ENCODE measurements at places on chromosomes 6 and 20.
A peak's percentile ranks its signal among the peaks of the same experiment; 100 is the strongest.

DNA sequence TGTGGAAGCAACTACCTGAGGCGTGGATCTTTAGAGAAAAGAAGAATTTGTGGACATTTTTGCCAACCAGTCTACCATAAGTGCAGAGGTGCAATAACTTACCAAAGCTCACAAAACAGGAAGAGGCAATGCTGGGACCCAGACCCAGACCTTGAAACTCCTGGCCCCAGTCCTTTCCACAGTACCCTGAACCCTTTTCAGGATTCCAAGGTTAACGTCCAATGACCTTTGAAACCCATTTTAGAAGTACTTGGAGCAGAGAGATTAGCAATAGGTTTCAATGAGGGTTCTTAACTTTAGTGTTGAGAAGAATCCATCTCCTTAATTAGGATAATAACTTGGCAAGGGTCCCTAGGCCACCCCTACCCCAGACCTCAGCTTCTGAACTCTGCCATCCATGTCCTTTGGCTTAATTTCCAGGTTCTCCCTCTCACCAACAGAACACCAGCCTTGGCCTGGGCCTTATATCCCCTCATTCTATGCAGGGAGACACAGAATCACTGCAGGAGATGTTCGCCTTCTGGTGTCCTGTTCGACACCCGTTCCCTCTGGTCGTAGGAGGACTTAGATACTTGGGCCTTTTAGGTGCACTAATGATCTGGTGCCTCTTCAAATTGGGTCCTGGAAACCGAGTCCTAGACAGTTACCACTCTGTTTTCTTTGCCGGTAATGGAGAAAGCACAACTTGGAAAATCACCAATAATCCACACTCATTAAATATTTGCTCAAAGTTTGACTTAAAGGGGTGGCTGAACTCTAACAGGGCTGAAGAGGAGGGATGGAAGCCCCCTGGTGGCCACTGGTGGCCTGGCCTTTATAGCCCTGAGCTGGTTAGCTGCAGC is 40.6 kb downstream of the ISM1 start:
- peak; percentile 51 for DNase-seq

- no peak for DNase-seq
Measured at GRCh38 chr6:92361990-92362389, 1057.4 kb downstream of the EPHA7 start.

GRCh38 chr6:158640519-158640918 is 4.0 kb downstream of the DYNLT1 start:
- no peak for DNase-seq

GRCh38 chr6:105884426-105884825 is 201.7 kb upstream of the PRDM1 start:
- DNase-seq: no peak

GRCh38 chr6:3296537-3296936 is 37.8 kb downstream of the PSMG4 start:
- no peak for DNase-seq

DNA sequence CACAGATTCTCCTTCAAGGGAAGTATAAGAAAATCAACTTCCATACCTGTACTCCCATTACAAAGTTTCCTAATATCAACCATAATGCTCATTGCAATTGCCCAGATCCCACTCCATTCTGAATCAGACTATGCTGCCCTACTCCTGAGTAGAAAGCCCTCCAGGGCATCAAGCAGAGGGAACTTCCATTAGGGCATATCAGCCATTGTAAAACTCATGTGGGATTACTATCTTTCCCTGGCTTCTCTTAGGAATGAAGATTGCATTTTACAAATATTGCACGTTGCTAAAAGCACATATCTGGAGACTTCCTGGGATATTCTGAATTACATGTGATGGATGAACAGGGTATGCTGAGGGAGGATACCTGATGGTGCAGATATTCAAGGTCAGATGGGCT is 263.2 kb downstream of the FOXA2 start:
- DNase-seq: no peak

DNA sequence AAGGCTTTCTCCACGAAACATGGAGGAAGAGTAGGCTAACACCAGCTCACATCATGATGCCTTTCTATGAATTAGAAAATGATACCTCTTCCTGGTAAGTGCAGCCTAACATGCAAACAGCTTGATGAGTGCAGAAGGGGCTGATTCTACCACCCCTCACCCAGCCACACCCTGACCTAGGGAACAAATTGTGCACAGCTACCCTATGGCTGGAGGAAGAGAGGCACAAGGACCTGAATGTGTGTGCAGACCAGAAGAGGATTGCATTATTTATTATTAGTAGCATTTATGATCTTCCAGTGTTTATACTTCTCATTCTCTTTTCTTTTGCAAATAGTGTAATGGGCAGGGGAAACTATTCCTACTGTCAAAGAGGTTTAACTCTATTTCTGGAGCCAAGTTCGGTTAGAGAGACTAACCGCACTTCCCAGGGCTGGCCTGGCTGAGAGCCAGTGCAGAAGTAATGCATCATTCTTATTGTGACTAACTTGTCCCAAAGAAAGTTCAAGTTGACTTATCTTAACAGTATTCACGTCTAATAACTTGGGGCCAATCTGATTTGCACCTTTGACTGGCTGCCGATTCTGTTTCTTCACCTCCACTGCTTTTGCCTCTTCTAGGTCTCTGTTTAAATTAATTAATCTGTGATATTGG is 237.5 kb downstream of the CD83 start:
- no peak for DNase-seq

GRCh38 chr20:10651227-10651990 is 22.4 kb downstream of the JAG1 start:
- no peak for DNase-seq

DNA sequence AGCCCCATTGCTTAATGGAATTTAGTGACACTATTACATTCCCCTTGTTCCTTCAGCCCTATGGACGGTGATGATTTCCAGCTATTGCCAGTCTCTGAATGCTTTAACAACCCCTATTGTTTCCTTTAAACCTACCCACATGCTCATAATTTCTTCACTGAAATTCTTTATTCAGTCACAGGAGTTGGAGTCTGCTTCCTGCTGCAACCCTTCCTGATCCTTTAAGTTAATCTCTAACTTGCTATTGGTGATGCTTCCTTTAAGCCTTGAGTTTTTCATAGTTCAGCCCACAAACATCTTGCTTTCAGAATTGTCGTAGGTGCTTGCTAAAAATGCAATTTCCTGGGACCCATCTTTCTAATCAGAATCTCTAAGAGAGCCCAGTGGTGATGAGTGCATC is 66.3 kb upstream of the TNFAIP3 start:
- no peak for DNase-seq

- no peak for DNase-seq
Measured at GRCh38 chr20:34175079-34175478, 63.0 kb upstream of the EIF2S2 start.

DNA sequence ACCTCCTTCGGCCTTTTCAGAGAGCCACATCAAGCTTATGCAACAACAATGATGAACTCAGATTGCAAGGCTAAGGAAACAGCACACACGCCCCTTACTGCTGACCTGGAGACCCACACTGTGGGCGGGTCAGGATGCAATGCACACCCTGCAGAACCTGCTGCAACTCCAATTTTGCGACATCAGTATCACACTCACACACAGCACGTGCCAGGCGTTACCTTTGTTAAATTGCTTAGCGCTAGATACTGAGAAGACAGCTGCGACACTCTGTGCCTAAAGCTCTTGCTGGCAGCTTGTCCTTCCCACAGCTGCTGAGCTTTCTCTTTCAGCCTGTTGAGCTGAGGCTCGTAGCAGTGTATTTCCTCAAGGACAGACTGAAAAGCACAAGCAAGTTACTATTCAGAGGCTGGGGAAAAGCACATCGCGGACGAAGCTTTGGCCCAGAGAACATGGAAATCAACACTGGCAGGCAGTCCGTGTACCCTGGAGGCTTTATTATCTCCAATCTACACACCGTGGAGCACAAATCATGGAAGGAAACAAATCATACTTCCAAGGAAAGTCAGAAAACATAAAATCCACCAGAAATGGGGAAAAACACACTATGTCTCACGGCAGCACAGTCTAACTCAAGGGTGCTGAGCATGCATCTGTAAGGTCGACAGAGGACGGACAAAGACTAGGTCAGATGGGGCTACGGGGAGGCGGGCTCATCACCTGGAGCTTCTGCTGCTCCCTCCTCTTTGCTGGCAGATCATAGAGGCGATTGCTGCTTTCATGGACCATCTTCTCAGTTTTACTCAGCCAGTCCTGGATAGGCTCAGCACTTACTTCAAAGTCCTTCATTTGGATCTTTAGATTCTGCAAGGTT is 268.2 kb downstream of the SYNE1 start:
- no peak for DNase-seq
